ENCODE measurements at places on chromosomes 16 and 17.

DNA sequence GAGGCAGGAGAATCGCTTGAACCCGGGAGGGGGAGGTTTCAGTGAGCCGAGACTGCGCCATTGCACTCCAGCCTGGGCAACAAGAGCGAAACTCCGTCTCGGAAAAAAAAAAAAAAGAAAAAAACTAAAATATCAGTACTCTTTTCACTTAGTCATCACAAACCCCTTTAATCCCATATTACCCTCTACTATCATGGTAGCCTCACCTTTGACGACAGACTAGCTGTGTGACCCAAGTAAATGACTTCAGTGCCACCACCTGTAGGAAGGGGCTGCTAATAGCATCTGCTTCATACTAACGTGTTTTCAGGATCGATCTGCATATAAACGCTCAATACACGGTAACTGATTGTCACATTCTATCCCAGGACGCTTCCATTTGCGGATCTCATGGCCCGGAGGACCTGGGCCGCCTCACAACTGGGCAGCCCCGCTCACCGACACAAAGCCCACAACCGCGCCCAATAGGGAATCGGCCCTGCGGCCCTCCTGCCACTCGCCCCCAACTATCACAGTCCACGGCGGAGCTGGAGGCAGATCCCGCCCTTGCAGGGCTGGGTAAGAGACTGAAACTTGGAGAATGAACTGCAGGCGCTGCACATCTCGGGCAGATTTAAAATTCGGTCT lies 1.1 kb upstream of the ZNF263 start:
- peak; percentile 61 for DNase-seq

GRCh38 chr17:37801171-37801570 lies 56.3 kb upstream of the HNF1B start:
- no peak for DNase-seq

DNA sequence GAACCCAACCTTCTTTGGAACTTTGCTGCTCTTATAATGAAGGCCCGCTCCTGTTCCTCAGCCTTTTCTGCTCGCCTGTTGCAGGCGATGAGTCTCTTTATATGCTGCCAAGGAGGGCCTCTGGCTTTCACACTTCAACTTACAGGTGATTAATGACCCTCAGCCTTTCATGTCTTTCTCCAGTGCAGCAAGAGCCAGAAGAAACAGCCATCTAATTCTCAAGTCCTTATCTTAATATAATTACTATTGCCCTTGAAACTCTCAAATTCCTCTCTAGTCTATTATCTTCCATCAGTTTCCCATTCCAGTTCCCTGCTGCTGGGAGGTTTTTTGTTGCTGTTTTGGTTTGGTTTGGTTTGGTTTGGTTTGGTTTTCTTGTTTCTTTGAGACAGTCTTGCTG lies 121.8 kb upstream of the MED13 start:
- DNase-seq, result no peak

DNA sequence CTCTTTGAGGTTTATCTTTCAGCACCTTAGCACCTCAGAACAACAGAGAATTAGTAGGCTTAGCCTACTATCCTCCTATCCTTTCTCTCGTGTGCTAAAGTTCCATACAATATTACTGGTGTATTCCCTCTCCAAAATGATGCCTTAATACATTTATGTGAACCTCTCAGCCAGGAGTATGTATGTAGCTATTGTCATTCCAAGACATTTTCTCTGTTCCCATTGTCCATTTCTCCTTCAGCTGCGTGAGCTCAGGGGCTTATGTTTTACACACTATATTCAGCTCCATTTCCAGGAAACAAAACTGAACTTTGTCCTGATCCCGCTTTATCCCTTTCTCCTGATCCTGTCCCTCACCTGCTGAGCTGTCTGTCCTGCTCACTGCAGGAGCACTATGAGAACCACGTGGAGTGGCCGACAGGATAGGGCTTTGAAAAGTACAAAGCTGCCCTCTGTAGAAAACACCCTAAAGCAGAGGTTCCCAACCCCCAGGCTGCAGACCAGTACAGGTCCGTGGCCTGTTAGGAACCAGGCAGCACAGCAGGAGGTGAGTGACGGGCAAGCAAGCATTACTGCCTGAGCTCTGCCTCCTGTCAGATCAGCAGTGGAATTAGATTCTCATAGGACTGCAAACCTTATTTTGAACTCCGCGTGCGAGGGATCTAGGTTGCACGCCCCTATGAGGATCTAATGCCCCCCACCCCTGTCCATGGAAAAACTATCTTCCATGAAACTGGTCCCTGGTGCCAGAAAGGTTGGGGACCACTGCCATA lies 55.7 kb downstream of the CENPV start:
- no peak for DNase-seq

DNA sequence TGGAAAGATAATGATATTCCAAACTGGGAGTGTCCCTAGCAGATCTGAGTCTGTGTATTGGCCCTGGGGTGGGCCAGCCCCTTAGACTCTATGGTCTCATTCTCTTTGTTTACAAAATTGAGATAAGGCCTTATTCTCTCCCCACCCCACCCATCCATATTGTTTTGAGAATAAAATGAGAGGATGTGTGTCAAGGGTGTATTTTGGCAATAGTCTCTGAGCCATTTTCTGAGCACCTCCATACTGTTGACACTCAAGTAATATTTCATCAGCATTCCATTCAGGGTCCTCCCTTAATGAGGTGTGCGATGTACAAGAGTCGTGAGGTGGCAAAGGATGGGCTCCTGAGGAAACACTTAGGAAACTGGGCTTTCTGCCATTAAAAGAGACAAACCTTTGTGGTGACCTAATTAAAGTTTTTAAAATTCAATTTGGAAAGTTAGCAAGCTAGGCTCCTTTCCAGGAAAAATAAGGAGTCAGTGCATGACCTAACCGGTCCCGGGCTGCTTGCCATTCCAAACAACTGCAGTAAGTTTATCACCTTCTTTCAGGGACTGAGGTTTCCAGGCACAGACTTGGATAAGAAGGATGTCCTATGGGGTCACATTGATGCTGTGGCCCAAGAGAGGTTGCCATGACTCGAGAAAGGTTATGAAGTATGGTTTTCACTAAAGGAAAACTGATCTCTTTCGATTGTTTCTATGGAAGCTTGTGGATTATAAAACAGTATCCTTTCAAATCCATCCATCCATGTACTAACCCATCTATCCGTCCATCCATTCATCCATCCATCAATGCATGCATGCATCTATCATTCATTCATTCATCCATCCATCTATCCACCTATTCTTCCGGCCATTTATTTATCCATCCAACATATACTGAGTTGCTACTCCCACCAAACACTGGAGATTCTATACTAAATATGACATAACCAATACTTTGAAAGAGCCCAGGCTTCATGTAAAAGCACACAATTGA lies 443.3 kb downstream of the UTP18 start:
- DNase-seq, result no peak

Data from Calu3 (cell line).